ENCODE measurements at places on chromosomes 7 and 10. TPM values are rescaled to one million over a fixed set of nuclear protein-coding genes. Genes with fewer than 3 reads are reported as not detected.

CUZD1 gene
- 3.9 TPM for total RNA-seq

OR2A42 gene
- total RNA-seq: not detected

ENTPD1 gene
- total RNA-seq: 111 TPM

OPN4 gene
- total RNA-seq: not detected

RNF133 gene
- not detected for total RNA-seq

ERLIN1 gene
- 21.2 TPM for total RNA-seq

C10orf67 gene
- total RNA-seq: not detected

TDRD1 gene
- not detected for total RNA-seq

EN2 gene
- not detected for total RNA-seq

CYP3A7 gene
- not detected for total RNA-seq

TES gene
- 124 TPM for total RNA-seq

HERPUD2 gene
- total RNA-seq: 40.4 TPM

SUN3 gene
- not detected for total RNA-seq

SEPTIN14 gene
- total RNA-seq: not detected

CFAP58 gene
- total RNA-seq: 0.38 TPM

ZNF736 gene
- total RNA-seq: 17.7 TPM

MYO3A gene
- total RNA-seq: not detected

LCOR gene
- 70.2 TPM for total RNA-seq

H2BK1 gene
- not detected for total RNA-seq

Data from natural killer cell treated with Interleukin-12 subunit alpha and Interleukin-12 subunit beta and Interleukin-15 and Interleukin-18, amount 100 ng/mL, for 72 hours (primary cell).